ENCODE measurements at places on chromosomes 5 and 9.

GRCh38 chr5:36664766-36665165 lies 58.4 kb downstream of the SLC1A3 start:
- DNase-seq = no peak

DNA sequence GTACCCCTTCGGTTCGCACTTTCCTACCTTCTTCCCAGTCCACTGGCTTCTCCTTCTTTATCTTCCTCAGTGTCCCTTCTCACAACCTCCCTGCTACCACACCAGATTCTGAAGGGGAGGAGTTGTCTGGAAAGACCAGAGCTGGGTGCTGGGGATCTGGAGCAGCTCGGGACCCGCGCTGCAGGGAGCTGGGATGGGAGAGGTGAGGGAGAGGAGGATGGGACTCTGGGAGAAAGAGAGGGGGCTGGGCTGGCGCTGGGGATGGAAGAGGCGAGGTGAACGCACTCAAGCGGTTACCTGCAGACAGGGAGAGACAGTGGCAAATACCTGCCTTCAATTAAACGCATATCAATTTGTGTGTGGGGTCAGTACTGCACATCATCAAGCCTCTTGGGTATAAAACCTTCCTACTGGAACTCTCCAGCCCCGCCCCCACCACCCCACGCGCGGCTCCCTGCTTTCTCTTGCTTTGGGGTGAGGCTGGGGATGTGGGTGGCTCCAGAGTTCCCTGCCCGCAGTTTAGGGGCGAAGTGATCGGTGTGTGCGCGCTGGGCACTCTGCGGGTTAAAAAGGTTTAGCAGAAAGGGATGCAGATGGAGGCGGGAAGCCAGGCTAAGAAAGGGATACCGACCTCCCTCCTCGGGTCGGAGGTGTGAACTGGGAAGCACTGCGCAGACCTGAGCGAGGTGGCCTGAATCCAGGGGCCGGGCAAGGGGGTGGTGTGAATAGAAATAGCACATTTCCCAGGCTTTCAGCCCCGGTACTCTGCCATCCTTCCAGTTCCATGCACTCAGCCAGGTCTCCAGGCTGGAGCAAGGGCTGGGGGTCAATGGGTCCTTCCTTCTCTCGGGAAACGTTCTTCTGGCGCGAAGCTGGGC lies 977 bp upstream of the PAM start:
- peak; percentile 12 for DNase-seq

DNA sequence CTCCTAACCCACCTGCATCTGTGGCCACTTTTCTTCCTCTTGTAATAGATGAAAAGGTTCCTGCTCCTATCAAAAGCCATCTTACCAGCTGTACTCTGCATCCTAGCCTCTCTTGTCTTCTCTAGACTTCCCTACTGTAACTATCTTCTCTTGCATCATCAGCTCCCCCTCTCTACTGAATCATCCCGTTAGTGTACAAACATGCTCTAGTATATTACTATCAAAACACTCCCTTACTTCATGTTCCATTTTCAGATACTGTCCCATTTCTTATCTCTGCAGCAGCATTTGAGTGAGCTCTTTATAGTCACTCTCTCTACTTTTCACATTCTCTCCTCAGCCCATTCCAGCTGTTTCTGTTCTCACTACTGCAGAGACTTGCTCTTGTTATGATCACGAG lies 2.8 kb downstream of the SRA1 start:
- DNase-seq = no peak

- no peak for DNase-seq
These were observed 30.9 kb downstream of the APTX start for GRCh38 chr9:32970554-32970953.

- no peak for DNase-seq
These were observed 212.1 kb downstream of the SLF1 start for GRCh38 chr5:94830520-94830919.

- peak; percentile 12 for DNase-seq
These were observed 909 bp downstream of the NDFIP1 start for GRCh38 chr5:142109331-142110045.

DNA sequence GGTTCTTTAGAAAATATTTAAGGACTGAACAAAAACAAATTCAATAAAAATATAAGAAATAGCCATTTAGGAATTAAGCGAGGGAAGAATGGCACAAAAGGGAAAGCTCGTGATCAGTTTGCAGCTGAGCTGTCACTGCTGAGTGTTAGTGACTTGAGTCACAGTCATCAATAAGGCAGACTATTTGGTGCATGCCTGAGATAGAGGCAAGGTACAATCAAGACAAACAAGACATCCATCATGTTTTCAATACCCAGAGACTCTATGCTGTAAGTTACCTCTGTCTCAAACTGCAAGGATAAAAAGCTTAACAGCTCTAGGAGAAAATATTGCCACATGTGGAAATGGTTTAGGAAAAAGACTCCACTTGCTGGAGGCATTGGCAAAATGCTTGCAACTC lies 426.4 kb upstream of the TYRP1 start:
- DNase-seq = no peak

All from naive B cell (primary cell).